ENCODE measurements at places on chromosomes 2 and 18. TPM values are rescaled to one million over a fixed set of nuclear protein-coding genes. Genes with fewer than 3 reads are reported as not detected.

Gene COLEC11
- under 0.01 TPM for total RNA-seq

Gene DNAH7
- total RNA-seq, result 0.34 TPM

Gene RAB6C
- not detected for total RNA-seq

Gene C2orf72
- total RNA-seq, result not detected

Gene TFPI
- 8.9 TPM for total RNA-seq

Gene C18orf54
- 2.5 TPM for total RNA-seq

Gene FRZB
- total RNA-seq, result 0.62 TPM

Gene CNGA3
- not detected for total RNA-seq

Gene ABHD1
- 0.73 TPM for total RNA-seq

Gene SMYD1
- not detected for total RNA-seq

Gene MROH2A
- not detected for total RNA-seq

Gene CDH19
- 44.3 TPM for total RNA-seq

Gene REG3A
- not detected for total RNA-seq

Gene NDC80
- total RNA-seq, result 21.3 TPM

Gene CCDC85A
- total RNA-seq, result 0.69 TPM

Gene TEX44
- total RNA-seq, result not detected

Gene ALK
- 0.69 TPM for total RNA-seq

Gene SCN7A
- total RNA-seq, result not detected

Gene GTF2A1L
- total RNA-seq, result not detected

Gene CELF4
- total RNA-seq, result not detected

Gene CWC22
- 6.9 TPM for total RNA-seq

Gene SCTR
- total RNA-seq, result not detected

Gene RFX8
- total RNA-seq, result not detected

Gene DYNAP
- not detected for total RNA-seq

Gene TSPYL6
- not detected for total RNA-seq

Data from melanocyte of skin (primary cell).